ENCODE measurements at places on chromosomes 2 and 18.

DNA sequence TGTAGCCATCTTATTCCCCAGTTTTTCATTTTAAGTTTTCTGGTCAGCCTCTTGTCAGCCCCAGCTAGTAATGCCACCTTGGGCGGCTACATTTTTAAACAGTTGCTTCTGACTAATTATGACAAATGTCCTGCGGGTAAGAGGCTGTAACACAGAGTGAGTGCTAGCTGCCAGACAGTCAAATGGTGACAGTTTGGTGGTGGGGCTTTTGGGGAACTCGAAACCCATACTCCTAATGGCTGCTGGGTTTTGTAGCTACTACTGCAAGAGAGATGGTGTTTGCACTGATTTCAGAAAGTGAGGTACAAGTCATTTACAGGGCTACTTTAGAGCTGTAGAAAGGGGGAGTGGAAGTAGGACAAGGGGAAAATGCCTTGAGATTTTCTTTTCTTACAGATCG lies 48.2 kb downstream of the ZCCHC2 start:
- no peak for DNase-seq

DNA sequence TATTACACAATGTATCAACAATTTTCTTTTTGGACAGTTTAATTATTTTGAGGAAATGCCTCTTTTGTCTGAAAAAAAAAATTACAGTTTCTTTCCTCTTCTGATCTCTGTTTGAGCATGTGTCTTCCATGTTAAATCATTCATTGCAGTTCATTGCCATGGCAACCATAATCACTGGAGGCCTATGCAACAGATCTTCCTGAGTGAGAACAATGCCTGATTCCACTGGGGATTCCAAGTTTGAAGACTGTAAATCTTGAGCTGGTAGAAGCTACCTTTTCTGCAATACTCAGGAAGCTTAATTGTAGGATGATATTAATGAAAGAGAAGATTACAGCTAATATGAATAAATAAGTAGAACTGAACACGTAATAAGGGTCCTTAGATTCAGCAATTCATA lies 721.4 kb upstream of the CNTNAP5 start:
- DNase-seq = no peak

GRCh38 chr2:86028766-86029381 lies 76.8 kb downstream of the POLR1A start:
- no peak for DNase-seq

DNA sequence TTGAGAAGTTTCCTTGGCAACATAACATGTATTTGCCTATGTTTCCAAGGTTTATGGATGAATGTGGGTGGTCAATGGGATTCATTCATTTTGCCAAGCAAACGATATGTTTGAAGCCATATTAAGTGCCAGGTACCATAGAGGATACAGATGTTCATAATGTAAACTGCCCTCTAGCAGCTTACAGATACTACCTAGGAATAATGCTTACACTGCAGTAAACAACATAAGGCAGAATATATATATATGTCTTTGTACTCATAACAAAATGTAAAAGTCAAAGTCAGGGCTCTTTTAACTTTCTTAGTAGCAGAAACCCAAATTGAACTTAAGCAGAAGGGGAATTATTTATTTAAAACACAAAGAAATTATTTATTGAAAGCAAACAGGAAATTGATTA lies 171.6 kb upstream of the TNP1 start:
- DNase-seq = no peak

- no peak for DNase-seq
Measured at GRCh38 chr2:40087434-40087833, 308.4 kb upstream of the THUMPD2 start.

Measured in right lung (tissue), 10 donors.